ENCODE measurements at places on chromosomes 1 and 21.

- DNase-seq: no peak
These were observed 5.8 kb downstream of the FAM43B start for GRCh38 chr1:20558191-20558590.

GRCh38 chr1:55412060-55412459 lies 196.9 kb upstream of the USP24 start:
- DNase-seq: no peak

DNA sequence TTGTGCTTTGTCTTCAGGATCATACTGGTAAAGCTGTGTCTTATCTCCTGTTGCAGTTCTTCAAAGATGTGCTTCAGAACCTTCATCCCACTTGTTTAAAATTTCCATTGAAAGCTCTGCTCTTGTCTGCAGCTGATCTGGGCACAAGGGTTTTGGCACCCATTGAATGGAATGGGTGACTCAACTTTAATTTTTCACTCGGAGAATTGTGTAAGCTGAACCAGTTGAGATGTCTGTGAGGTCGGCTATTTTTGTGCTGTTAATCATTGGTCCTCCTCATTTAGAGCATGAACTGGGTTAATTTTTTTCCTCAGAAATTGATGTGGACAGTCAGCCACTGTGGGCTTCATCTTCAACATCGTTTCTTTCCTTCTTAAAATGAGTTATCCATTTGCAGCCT lies 252.1 kb downstream of the TM2D1 start:
- no peak for DNase-seq

- DNase-seq: no peak
These were observed 1.4 kb upstream of the CFAP298 start for GRCh38 chr21:32613436-32614043.

- DNase-seq: no peak
These were observed 25.2 kb downstream of the VAMP4 start for GRCh38 chr1:171716616-171717015.

DNA sequence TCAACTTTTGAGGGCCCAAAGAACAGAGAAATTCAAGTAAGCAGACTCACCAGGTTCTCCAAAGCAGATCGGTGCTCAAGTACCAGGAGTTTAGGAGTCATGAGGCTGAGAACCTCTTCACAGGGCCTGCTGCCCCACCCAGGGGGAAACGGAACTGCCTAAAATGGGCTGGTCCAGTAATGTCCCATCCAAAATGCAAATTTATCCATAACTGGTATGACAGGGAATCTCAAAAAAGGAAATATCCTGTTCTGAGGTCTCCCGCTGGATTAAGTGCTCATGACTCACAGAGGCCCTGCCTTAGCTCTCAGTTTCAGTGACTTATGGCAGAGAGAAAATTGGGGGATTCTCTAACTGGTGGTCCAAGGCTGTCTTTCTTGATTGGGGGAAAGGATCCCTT lies 9.3 kb downstream of the SPRR2G start:
- DNase-seq: no peak

DNA sequence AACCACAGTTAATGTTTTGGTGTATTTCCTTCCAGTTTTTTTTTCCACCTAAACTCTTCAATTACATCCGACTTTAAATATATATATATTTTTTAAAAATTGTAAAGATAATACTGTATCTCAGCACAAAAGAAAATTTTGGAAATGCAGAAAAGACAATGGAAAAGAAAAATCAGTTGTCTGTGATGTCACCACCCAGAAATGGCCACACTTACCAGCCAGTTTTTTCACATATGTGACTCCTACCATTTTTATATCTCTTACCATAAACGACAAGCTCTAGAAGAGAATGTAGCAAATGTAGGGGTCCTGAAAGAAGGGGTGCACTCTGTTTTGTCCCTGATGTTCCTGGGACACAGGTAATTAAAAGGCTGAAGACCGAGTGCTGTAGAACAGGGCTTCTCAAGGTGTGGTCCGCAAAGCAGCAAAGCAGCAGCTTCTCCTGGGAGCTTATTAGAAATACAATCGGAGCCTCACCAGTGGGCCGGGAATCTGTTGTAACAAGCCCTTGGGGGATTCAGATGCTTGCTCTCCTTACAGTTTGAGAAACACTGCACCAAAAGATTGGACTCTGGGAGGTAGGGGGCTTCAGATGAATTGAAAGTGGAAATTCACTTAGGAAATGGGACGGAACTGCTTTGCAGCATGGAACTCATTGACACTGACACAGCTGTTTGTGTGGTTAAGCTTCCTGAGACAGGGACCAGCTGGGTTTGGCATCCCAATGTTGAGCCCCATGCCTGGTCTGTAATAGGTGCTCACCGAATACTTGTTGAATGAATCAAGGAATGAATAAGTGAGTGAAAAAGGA lies 44.1 kb downstream of the ALPL start:
- no peak for DNase-seq

- no peak for DNase-seq
These were observed 176.1 kb downstream of the SLC45A1 start for GRCh38 chr1:8493916-8494540.

DNA sequence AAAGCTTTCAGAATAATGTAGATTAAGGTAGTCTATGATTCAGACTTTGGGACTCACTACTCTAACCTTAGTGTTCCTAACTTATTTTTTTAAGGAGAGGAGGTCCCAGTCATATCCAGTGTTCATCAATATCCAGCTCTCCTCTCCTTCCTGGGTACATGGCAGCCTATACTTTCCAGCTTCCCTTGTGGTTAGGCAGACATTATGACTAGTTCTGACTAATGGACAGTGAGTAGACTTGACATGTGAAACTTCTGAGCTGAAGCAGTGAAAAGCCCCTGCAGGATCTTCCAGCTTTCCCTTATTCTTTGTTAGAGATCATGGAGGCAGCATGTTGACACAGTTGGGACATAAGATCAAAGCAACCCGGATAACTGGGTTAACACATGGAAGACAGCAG lies 144.2 kb downstream of the PTPRU start:
- DNase-seq: no peak
